ENCODE measurements at places on chromosomes 16 and 17. TPM values are rescaled to one million over a fixed set of nuclear protein-coding genes. Genes with fewer than 3 reads are reported as not detected.

GRCh38 chr16:61182391-61182790 lies 853.8 kb downstream of the CDH8 start:
- H3K4me3 ChIP-seq: no peak overlapping the region
- no peaks in the 10 kb centered on the region for H3K4me1 ChIP-seq
- no peak for DNase-seq
- no peaks in the 10 kb centered on the region for H3K27me3 ChIP-seq
- H3K27ac ChIP-seq: no peak overlapping the region

DNA sequence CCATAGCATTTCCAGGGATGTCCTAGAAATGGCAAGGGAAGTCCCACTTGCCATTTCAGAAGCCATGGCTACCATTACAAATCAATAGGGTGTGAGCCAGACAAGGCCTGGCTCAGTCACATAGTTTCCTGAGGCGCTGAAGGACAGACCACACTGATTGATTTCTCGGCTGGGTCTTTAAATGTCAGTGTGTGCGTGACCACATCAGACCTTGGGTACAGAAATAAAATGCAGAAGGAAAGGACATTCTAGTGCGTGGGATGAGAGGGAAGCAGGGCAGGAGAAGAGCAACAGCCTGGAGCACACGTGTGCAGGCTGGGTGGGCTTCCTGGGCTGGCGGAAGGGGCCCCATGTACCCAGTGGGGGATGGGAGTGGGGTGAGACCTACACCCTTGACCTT lies 58.7 kb upstream of the LYRM9 start:
- no peaks in the 10 kb centered on the region for H3K4me1 ChIP-seq
- H3K27ac ChIP-seq: no peak overlapping the region
- H3K27me3 ChIP-seq: no peaks in the 10 kb centered on the region
- H3K4me3 ChIP-seq: no peak overlapping the region
- DNase-seq: no peak

DNA sequence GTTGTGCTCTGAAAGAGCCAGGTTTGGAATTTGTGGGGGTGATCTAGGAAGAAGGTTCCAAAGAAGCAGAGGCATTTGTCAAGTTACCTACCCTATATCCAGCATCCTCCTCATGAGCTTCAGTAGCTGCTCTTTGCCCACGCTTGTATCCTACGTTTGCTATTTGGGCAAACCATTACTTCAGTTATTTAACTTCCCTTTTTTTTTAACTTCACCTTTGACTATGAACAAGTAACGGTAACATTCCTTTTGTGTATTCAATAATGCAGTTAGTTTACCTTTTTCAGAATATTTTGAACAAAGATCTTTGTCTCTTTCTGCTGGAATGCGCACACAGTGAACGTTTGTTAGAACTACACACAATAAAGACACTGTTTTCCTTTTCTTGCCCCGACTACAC lies 41.5 kb downstream of the CYB5B start:
- DNase-seq: no peak
- H3K27ac ChIP-seq: peak overlapping the region; percentile 86
- H3K36me3 ChIP-seq: peaks cover 50% of the 10 kb centered on the region
- H3K4me3 ChIP-seq: no peak overlapping the region
- H3K4me1 ChIP-seq: peaks cover 56% of the 10 kb centered on the region
- H3K27me3 ChIP-seq: no peaks in the 10 kb centered on the region

- peaks cover 6% of the 10 kb centered on the region for H3K27me3 ChIP-seq
- H3K4me1 ChIP-seq: no peaks in the 10 kb centered on the region
- no peak overlapping the region for H3K4me3 ChIP-seq
- no peak overlapping the region for H3K27ac ChIP-seq
- no peaks in the 10 kb centered on the region for H3K36me3 ChIP-seq
Measured at GRCh38 chr16:57842601-57843000, 40.3 kb upstream of the KIFC3 start.

Gene DHRS7C
- not detected for total RNA-seq

- H3K36me3 ChIP-seq: peaks cover 36% of the 10 kb centered on the region
- H3K27ac ChIP-seq: no peak overlapping the region
- no peaks in the 10 kb centered on the region for H3K27me3 ChIP-seq
- no peak overlapping the region for H3K4me3 ChIP-seq
- DNase-seq: no peak
Measured at GRCh38 chr17:27498615-27499309, 42.5 kb downstream of the KSR1 start.

Gene CD300E
- total RNA-seq: not detected

- peak within 1 kb of the TSS; percentile 99 for H3K4me3 ChIP-seq
- H3K36me3 ChIP-seq: peaks cover 22% of the 10 kb centered on the region
- peak within 1 kb of the TSS; percentile 95 for H3K27ac ChIP-seq
- peaks cover 36% of the 10 kb centered on the region for H3K4me1 ChIP-seq
- H3K27me3 ChIP-seq: no peaks in the 10 kb centered on the region
- peak; percentile 75 for DNase-seq
Measured at GRCh38 chr17:60525685-60526514, at the start of gene APPBP2. Gene APPBP2 (minus strand): TSS chr17:60526242. CDS start chr17:60525931, 311 bp downstream.

DNA sequence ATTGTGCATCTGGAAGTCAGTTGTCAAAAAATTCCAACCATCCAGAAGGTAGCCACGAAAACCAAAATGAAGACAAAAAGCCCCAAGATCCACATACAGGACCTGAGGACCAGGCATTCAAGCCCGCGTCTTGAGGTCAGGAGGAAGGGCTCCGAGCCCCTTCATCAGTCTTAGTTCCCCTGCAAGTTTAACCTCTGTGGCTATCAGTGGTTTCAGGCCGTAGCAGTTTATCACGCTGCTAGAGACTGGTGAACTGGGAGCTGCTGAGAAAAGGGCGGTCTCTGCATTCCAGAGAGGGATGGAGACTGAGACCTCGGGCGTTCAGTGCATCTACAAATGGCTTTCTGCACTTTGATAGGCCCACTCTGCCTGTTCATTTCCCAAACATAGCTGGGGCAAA lies 70.6 kb downstream of the IRF8 start:
- H3K4me1 ChIP-seq: no peaks in the 10 kb centered on the region
- peaks cover 10% of the 10 kb centered on the region for H3K27me3 ChIP-seq
- no peak for DNase-seq
- no peaks in the 10 kb centered on the region for H3K36me3 ChIP-seq

Gene TGFB1I1
- 0.25 TPM for total RNA-seq

- no peak overlapping the region for H3K4me3 ChIP-seq
- H3K27ac ChIP-seq: no peak overlapping the region
- no peak for DNase-seq
- no peaks in the 10 kb centered on the region for H3K36me3 ChIP-seq
- H3K27me3 ChIP-seq: no peaks in the 10 kb centered on the region
- no peaks in the 10 kb centered on the region for H3K4me1 ChIP-seq
Measured at GRCh38 chr17:80024206-80024972, 11.3 kb downstream of the TBC1D16 start.

- peaks cover 49% of the 10 kb centered on the region for H3K27me3 ChIP-seq
- H3K27ac ChIP-seq: no peak overlapping the region
- DNase-seq: no peak
- peaks cover 7% of the 10 kb centered on the region for H3K4me1 ChIP-seq
- no peaks in the 10 kb centered on the region for H3K36me3 ChIP-seq
Measured at GRCh38 chr17:40663252-40663651, 1.7 kb downstream of the KRT222 start.

Gene GNAO1
- 1.8 TPM for total RNA-seq

Measured in activated CD4-positive, alpha-beta memory T cell treated with anti-CD3 and anti-CD28 coated beads, Interleukin-2, amount 10 ng/mL, durations not matched to agents 7 days and 5 days (primary cell).